M059J (cell line): ENCODE measurements at places on chromosomes 7 and 10. TPM values are rescaled to one million over a fixed set of nuclear protein-coding genes. Genes with fewer than 3 reads are reported as not detected.

The PIP gene
- not detected in 2 replicates for total RNA-seq

The CFAP46 gene
- not detected in 2 replicates for total RNA-seq

The STEAP4 gene
- total RNA-seq: 0.02 TPM in 1 of 2 replicates, not detected in the other

GRCh38 chr7:116938678-116939077 is 14.6 kb upstream of the ST7 start:
- DNase-seq: no peak

GRCh38 chr7:5343884-5344283 is 61.1 kb downstream of the SLC29A4 start:
- DNase-seq: no peak

GRCh38 chr7:107494315-107494751 is 24.5 kb downstream of the GPR22 start:
- no peak for DNase-seq

GRCh38 chr10:70898687-70899086 is 10.3 kb upstream of the PCBD1 start:
- peak; percentile 67 for DNase-seq

- DNase-seq: no peak
These were observed 51.3 kb downstream of the NEURL1 start for GRCh38 chr10:103544657-103545310.
